ENCODE measurements at places on chromosomes 11 and 22.

- no peak for DNase-seq
These were observed at the start of gene ACR for GRCh38 chr22:50737728-50738648. Gene ACR (plus strand): TSS chr22:50738204. CDS start chr22:50738236, 32 bp downstream.

- DNase-seq, result no peak
These were observed 64.4 kb downstream of the GRAMD1B start for GRCh38 chr11:123494195-123495050.

DNA sequence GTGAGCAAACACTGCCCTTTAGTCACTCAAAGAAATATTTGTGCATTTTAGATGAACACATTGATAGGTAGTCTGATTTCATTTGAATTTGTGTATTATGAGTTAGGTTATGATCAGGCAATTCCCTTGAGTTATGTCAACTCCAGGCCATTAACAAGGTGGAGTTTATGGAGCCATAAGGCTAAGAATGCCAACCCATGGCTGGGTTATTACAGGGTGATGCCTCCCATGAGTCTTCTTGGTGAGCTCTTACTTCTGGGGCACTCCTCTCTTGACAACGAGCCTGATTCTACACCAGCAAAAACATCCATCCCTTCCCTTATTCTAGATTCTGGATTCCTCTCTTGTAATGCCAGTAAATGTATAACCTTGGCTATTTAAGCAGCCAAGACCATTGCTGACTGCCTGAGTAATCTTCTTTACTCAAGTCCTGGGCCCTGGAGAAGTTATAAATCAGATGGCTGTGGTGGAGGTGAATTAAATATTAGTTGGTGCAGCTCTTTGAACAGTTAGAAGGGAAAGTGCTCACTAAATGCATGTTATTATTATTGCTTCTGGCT lies 645.7 kb upstream of the TENM4 start:
- DNase-seq, result no peak

DNA sequence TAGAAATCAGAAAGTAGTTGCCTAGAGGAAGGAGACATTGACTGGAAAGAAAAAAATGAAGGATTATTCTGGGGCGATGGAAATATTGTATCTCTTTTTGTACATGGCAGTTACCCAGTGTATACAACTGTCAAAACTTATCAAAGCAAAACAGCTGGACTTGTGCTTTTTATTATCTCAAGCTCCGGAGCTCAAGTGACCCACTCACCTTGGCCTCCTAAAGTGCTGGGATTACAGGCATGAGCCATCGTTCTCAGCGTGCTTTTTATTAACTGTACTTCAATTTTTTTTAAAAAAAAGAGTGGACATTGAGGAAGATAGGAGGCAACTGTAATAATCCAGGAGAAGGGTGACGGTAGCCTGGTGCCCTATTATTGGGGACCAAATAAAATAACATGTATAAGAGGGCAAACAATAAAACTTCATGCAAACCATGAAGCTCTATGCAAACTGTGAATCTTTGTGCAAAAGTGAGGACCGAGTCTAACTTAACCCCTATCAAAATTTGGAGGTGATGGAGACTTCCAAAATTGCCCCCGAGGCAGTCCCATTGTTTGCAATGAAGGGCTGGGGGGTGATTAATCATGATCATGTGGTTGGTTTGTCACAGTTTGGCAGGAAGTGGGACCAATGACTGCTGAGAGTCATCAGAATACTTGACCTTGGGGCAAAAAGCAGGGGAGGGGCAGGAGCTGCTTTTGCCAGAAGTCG lies 23.5 kb downstream of the FZD4 start:
- no peak for DNase-seq

DNA sequence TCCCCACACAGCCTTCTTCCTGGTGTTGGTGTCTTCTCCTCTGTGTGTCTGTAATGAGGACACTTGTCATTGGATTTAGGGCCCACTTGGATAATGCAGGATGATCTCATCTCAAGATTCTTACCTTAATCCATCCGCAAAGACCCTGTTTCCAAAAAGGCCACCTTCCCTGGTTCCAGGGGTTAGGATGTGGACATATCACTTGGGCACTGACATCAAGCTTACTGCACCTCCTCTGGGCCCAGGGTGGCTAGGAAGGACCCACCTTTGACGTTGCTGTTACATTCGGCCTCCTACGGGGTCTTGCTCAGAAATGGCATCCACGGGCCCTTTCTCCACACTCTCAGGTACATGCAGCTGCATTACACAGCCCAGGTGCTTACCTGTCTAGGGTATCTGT lies 535.9 kb downstream of the BRD1 start:
- no peak for DNase-seq

DNA sequence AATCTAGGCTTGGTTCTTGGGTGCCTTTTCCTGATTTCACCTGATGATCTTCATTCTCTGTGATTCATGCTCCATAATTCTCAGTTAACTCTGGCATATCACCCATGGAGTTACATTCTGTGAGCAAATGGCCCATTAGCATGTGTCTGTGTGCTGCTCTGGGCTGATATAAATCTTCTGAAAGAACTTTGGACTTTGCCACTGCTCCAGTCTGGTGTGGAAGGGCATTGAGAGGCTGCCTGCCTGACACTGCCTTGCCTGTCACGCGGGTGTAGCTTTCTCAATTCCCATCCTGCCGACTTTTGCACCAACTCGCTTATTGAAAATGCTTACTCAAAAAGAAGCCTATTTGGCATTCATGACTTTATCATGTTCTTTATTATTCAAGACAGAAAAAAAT lies 42.2 kb downstream of the FAT3 start:
- DNase-seq, result no peak

DNA sequence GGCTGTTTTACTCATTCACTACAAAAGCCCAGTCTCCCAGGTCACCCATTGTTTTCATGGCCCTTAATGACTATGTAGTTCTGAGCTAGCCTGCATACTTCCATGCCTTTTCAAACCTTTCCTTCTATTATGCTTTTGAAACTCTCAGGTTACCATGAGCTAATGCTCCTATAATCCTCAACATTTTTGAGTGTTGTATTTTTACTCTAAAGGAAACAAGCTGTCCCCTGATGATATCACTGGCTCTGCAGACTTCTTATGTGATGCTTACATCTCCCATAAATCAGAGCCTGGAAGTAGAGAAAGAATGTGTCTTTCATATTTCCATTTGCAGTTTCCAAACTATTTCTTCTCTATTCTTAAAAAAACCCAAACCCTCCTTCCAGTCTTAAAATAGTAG lies 159.0 kb upstream of the RAG2 start:
- no peak for DNase-seq

DNA sequence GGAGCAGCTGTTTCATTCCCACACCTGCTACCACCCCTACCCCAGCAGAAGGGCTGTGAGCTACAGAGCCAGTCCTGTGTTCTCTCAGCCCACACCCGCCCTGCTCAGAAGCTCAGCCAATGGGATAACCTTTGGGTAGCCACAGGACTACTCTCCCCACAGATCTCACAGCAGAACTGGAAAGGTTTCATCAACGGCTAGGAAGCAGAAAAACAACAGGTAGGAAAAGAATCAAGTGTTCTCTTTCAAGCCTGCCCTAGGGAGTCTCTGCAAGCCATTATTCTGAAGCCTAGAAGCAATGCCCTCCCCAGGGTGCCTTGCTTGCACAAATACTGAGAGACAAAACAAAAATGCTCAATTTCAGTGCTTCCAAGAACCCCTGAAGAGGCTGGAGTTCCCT lies 77.2 kb downstream of the TMPRSS5 start:
- DNase-seq, result no peak

GRCh38 chr11:88288560-88288959 lies 49.0 kb downstream of the CTSC start:
- DNase-seq, result no peak

GRCh38 chr11:80167766-80168165 lies 726.9 kb upstream of the TENM4 start:
- no peak for DNase-seq

- no peak for DNase-seq
These were observed 34.3 kb downstream of the TSPAN18 start for GRCh38 chr11:44760917-44761550.

All from HuH-7 (cell line).